Activated T-helper 1 cell treated with anti-CD3 and anti-CD28 coated beads, Interleukin-2, amount 50 U/mL, for 16 hours (primary cell): ENCODE measurements at places on chromosomes 3 and 15.

GRCh38 chr3:93981649-93982048 is 1.7 kb downstream of the ARL13B start:
- DNase-seq = no peak

- DNase-seq = no peak
Measured at GRCh38 chr3:63355809-63356208, 77.7 kb downstream of the SYNPR start.

GRCh38 chr3:161559177-161559998 is 62.8 kb downstream of the OTOL1 start:
- no peak for DNase-seq

GRCh38 chr3:55879901-55880331 is 392.8 kb upstream of the WNT5A start:
- no peak for DNase-seq

- DNase-seq = no peak
Measured at GRCh38 chr15:39589193-39589814, 8.4 kb downstream of the THBS1 start.

DNA sequence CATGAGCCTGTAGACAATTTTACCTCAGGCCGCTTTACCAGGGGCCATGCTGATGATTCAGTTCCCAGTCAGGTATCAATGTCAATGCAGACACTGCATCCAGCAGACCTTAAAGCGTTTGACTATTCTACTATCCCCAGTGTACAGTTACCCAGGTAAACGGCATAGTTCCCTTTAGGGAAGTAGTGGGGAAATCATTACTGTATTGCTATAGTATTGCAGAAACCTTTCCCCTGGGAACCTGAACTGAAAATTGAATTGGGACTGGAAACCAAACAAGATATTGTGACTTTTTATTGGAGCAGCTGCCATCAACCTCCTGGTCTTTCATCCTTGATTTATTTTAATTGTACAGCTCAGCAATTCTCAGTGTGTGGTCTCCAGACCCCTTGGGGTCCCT is 6.6 kb upstream of the INAFM2 start:
- DNase-seq = no peak

GRCh38 chr3:13887495-13888300 is 7.8 kb upstream of the WNT7A start:
- DNase-seq = no peak

- no peak for DNase-seq
Measured at GRCh38 chr3:184160456-184160855, 5.3 kb downstream of the DVL3 start.

DNA sequence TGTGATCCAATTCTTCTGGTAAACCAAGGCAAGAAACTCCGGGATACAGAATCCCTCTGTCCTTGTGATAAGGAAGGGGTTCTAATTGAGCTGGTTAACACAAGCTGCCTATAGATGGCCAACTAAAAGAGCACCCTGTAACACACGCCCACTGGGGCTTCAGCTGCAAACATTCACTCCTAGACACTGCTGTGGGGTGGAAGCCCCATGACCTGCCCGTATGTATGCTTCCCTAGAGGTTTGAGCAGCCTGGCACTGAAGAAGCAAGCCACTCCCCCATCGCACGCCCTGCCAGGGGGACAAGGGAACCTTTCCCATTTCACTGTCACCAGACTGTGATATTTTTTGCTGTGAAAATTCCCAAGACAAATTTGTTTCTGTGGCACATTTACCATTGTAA is 516.9 kb upstream of the GOLIM4 start:
- DNase-seq = no peak

- DNase-seq = no peak
Measured at GRCh38 chr15:27575521-27575920, 523.6 kb downstream of the OCA2 start.

- DNase-seq = no peak
Measured at GRCh38 chr3:48194446-48195071, 6.3 kb upstream of the CDC25A start.

- DNase-seq = no peak
Measured at GRCh38 chr15:66764072-66764786, 62.2 kb downstream of the SMAD6 start.

- DNase-seq = no peak
Measured at GRCh38 chr3:21585216-21585740, 165.7 kb downstream of the ZNF385D start.

GRCh38 chr15:99124641-99125040 is 19.8 kb downstream of the SYNM start:
- no peak for DNase-seq

DNA sequence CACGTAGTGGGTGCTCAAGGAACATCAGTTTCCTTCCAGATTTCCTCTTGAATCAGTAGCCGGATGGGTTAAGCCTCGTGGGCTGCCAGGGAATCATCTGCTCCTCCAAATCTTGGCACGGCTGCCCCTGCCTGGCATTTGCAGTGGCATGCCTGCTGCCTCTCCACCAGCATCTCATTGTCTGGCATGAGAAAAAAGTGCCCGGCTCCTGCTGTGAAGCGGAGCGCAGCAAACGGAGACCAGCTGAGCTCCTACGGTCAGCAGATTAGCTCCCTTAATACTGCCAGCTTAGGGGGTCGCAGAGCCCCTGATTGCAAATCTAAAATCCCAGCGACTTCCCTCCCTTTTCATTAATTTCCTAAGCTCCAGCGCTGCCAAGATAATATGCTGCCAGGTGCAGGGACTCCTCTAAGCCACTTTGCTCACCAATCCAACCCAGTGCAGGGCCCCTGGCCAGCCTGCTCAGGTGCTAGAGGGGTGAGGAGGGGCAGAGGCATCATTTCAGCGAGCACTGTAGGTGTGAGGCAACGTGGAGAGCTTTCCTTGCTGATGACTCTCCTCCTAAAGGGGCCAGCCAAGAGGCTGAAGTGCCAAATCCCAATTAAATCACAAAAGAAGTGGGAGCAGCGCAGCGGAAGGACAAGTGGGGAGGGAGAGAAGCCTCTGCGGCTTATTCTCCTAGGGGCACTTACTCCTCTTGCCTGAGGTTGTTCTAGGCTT is 49.6 kb upstream of the ST8SIA2 start:
- DNase-seq = no peak

- DNase-seq = no peak
Measured at GRCh38 chr15:73930371-73930770, 4.1 kb downstream of the LOXL1 start.

- DNase-seq = no peak
Measured at GRCh38 chr15:55257938-55258337, 31.7 kb downstream of the RAB27A start.

- no peak for DNase-seq
Measured at GRCh38 chr15:78003539-78004008, 73.9 kb downstream of the TBC1D2B start.

- DNase-seq = no peak
Measured at GRCh38 chr3:138916824-138917223, 30.1 kb downstream of the FOXL2 start.

DNA sequence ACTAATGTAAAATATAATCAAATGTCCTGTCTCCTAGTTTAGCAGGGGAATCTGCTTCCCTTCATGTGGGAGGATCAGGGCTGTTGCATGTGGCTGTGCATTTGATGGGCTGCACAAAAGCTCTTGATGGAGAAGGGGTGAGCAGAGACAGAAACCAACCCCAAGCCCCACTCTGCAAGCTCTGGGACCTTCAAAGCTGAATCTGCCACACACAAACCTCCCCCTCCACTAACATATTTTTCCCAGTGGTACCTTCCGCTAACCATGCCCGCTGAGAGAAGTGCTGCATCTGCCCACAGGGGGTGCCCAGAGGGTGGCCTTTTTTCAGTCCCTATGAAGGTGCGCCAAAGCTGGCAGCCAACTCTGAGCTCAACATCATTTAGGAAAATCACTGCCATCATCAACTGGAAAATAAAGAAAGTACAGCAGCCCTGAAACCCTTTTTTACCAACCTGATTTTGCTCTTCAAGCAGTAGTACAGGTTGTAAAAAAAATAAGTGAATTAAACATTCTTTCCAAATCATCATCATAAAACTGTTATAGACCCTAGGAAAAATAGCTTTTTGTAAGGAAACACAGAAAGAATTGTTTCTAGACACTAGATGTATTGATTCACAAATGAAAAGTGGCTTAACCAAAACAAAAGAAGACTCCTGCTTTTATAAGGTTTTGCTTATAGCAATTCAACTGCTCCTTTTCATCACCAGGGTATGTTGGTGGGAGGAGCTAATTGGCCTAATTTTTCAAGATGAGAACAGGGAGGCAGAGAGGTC is 97.0 kb downstream of the HHLA2 start:
- no peak for DNase-seq

DNA sequence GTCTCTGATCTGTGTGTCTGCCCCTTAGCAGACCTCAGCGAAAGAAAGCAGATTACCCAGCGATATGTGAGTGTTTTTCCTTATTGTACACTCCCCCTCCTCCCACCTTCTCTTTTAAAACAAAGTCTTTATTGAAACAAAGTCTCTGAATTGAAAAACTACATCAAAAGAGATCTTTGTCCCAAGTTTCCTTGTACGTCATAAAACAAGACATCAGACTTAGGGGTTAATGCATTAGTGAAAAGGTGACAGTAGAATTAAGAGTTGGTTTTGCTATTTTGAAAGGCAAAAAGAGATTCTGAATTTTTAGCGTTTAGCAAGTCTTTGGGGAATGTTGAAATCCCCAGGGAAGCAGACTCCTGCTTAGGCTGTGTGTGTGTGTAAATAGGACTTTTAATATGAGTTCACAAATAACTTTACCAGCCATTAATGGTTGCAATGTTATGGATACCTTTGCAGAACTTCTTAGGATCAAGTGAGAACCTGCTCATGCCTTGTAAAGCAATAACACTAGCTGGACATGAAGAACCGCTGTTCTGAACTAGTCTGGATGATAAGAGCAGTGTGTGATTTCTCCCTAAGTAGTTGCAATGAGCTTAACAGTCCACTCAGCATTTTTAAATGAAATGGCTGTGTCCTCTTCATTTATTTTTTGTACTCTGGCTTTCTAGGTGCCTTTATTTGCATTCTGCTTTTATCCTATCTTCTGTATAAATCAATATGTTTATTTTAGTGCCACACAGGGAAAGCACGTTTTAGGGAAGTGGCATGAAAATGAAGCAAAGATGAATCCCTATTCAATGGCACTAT is 136.6 kb downstream of the MCTP2 start:
- DNase-seq = no peak
